Psoas muscle (tissue), 8 donors: ENCODE measurements at places on chromosomes 7 and 10. TPM values are rescaled to one million over a fixed set of nuclear protein-coding genes. Genes with fewer than 3 reads are reported as not detected.

PDE6C gene
- polyA plus RNA-seq, result not detected

- DNase-seq, result no peak
Measured at GRCh38 chr7:128073671-128074310, 42.6 kb upstream of the LRRC4 start.

DNA sequence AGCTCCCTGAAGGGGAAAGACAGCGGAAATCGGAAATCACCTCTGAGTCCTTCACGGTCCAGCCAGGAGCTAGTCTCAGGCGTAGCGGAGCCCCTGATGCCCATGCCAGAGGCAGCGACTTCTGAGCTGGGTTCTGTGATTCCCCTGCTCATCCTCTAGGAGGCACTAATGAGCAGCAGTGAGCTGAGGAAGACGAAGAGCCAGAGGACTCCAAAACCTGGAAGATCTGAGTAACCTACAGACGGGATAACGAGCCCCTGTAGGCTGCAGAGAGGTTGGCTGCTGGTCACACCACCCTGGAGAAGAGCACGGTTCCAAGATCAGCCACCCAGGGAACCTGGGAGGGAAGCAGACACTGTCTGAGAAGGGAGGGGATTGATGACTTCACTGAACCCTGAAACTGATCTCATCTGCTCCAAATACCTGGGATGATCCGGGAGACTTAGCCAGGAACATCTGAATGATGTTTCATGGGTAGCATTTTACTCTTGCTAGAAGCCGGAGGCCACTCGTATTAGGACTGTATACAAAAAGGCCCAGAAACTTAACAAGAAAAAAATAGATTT, 304.1 kb downstream of the PAXIP1 start:
- no peak for DNase-seq

SEC31B gene
- polyA plus RNA-seq, result 3.7 TPM

AASS gene
- 4.8 TPM for polyA plus RNA-seq

CFAP58 gene
- 1.4 TPM for polyA plus RNA-seq

FANK1 gene
- polyA plus RNA-seq, result 0.23 TPM

TRIM50 gene
- polyA plus RNA-seq, result 0.65 TPM

GRCh38 chr10:93766918-93767317, 9.2 kb downstream of the LGI1 start:
- no peak for DNase-seq

CALHM3 gene
- not detected for polyA plus RNA-seq

DNA sequence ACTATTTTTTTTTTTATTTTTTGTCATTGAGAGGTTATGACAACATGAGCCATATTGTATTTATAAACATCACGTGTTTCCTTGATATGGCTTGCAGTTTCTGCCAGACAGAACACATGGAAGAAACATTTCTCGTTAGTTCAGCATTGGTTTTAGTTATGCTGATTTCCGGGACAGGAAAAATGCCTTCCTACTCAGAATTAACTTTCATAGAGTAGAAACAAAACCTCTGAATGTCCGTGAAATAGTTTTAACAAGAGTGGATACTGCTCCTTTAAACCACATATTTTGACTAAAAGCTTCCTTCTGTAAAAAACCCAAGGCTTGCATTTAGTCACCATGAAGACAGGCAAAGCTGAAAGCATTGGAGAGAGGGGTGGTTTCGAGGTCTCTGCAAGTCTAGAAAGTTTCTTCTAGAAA, 240.4 kb downstream of the KIAA1217 start:
- no peak for DNase-seq

- no peak for DNase-seq
Measured at GRCh38 chr10:128063736-128064107, 62.5 kb downstream of the MKI67 start.

DNA sequence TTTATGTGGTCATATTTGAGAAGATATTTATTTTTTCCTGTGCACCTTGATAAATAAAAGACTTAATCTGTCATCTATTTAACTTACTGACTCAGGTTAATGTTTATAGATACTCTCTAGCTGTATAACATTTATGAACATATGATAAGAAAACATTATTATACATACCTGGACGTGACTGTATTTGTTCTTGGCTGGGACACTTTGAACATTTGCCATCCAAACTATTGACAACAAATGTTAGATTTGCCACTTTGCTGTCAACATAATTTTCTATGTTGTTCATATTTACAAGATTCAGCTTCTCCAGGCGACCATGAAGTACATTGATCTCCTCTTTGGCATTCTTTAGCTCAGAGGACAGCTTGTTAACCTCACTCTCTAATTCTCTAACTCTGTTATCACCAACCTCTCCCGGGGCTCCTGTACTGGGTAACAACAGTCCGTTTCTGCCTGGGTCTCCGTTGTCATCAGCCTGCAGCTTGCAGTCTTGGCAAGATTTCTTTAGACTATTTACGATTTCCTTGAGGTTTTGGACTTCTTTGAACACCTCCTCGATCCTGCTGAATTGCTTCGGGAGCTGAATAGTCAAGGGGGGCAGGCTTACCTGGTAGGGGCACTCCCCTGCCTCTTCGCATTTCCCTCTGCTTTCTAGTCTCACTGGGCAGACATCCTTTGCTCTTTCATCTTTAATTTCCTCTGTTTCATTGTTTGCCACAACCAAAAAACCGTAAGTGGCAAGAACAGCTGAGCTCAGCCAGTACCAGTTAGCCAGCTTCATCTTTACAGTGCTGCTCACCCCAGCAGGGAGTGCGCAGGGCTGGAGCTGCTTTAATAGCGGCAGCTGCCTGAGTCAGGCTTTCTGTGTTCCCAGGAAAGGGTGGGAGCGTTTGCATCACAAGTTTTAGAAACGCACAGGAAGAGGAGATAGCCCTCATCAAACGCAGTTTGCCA, at the start of gene FGL2:
FGL2 (minus strand) TSS at position 807 of the 954 bp plus-strand sequence; CDS start at position 781, 26 bp downstream.
- peak; percentile 52 for DNase-seq

DNA sequence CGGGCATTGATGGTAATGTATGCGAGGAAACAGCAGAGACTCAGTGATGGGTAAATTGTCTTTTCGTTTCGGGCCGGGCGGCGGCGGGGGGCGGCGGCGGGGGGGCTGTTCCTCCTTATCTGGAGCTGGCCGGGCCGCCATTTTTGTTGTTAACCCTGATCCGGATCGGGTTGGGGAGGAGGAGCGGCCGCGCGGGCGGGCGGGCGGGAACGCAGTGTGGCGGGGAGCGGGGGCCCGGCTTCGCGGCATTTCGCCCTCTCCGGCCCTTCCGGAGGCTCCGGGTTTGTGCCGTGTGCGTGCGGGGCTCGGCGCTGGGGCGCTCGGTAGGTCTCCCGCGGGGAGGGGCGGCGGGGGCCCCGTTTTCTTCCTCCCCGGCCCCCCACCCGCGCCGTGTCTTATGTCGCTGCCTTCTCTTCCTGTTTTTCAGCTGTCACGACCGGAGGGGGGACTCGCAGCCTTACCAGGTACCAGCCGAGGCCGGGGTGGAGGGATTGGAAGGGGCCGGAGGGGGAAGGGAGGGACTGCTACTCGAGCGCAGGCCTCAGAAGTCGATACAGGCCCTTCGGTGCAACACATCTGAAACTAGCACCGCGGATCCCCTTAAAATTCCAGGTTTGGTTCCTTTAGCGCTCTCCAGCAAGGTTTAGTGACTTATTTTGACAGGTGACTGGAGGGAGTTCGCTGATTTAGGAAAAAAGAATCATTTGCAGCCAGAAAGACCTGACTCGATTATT, 820 bp downstream of the WAC start:
- peak; percentile 84 for DNase-seq

- no peak for DNase-seq
Measured at GRCh38 chr10:27794157-27794556, 48.5 kb upstream of the MKX start.

GRCh38 chr10:124648738-124649137, 95.4 kb downstream of the FAM53B start:
- DNase-seq, result peak; percentile 82

DNA sequence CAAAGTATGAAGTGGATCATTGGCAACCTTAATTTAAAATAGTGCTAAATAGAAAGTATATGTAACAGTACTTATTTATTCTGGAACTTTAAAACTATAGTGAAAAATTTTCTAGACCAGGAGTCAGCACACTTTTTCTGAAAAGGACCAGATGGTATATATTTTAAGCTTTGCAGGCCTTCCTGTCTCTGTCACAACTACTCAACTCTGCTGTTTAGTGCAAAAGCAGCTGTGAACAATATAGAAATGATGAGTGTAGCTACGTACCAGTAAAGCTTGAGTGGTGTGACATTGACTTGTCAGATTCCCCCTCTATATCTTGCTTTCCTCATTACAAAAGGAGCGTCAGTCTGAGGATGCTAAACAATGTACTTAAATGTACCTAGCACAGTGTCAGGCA, 88.1 kb upstream of the IGFBP3 start:
- DNase-seq, result no peak

MSMB gene
- polyA plus RNA-seq, result not detected
